Gastrocnemius medialis (tissue), 4 donors: ENCODE measurements at places on chromosomes 7 and 10. TPM values are rescaled to one million over a fixed set of nuclear protein-coding genes. Genes with fewer than 3 reads are reported as not detected.

CPVL gene
- total RNA-seq = 6.5 TPM

ANKRD22 gene
- not detected for total RNA-seq

KEL gene
- not detected for total RNA-seq

TUBB8 gene
- not detected for total RNA-seq

MAP3K8 gene
- total RNA-seq = 3.2 TPM

LBX1 gene
- 13.4 TPM for total RNA-seq

FAM25C gene
- total RNA-seq = not detected

PKD1L1 gene
- total RNA-seq = 0.49 TPM

AKR1C4 gene
- total RNA-seq = not detected
